ENCODE measurements at places on chromosomes 2 and 18.
A peak's percentile ranks its signal among the peaks of the same experiment; 100 is the strongest.

DNA sequence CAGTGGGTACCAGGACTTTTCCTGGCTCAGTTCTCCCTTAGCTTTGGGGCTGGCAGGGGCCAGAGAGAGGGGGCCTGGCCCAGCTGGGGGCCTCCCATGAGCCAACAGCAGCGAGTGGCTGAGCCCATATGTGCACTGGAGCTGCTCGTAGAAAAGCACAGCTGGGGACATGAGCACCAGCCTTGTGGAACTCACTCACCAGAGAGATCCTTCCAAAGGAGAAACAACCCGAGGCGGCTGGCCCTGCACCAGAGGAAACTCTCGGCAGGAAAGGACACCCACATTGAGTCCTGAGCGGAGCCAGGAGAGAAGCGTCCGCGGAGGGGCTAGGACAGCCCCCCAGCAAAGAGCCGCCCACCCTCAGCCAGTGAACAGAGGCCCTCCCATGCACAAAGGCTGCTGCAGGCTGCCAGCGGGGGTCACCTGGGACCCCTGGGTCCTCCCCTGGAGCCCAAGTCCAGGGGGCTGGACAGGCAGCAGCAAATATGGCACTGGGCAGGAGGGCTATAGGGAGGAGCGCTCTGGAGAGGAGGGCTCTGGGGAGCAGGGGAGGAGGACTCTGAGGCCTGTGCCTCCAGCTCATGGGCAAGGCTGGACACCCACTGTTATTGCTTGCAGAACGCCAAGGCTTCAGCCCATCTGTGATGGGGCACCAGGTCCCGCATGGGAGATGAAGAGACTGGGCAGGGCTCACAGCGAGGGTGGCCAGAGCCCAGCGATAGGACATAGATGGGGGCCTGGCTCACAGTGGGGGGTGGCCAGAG is 42.1 kb upstream of the SNED1 start:
- DNase-seq = no peak

DNA sequence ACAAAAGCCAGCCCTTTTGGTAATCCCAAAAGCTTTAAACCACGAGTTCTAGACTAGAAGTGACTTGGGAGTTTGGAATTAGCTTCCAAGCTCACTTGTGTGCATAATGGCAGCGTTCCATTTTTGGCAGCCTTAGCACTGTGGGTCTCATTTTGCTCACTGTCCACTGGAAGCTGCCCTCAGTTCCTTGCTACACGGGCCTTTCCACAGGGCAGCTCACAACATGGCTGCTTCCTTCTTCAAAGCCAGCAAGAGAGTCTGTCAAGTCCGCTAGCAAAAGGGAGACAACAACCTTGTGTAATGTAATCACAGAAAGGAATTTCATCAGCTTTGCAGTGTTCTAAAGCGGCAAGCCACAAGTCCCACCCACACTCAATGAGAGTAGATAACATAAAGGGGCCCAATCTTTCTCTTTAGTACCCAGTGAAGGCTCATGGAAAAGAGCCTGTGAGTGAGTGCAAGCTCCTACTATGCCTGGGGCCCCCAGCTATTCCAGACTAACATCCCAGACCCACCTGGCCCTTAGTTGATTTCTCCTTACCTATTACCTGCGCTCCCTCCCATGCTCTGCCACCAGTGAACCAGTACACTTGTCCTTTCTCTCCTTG is 239.7 kb upstream of the FBXO11 start:
- no peak for DNase-seq

GRCh38 chr2:127101756-127102477 is 5.0 kb downstream of the BIN1 start:
- no peak for DNase-seq

GRCh38 chr2:168216351-168217005 is 30.9 kb downstream of the STK39 start:
- peak; percentile 97 for DNase-seq
